ENCODE measurements at places on chromosomes 7 and 10.

- peak; percentile 13 for DNase-seq
Measured at GRCh38 chr7:96067321-96067720, 254.6 kb downstream of the SLC25A13 start.

- no peak for DNase-seq
Measured at GRCh38 chr7:28419716-28420115, 7.4 kb downstream of the CREB5 start.

- DNase-seq = no peak
Measured at GRCh38 chr7:149723082-149723767, 50.2 kb downstream of the ZNF467 start.

DNA sequence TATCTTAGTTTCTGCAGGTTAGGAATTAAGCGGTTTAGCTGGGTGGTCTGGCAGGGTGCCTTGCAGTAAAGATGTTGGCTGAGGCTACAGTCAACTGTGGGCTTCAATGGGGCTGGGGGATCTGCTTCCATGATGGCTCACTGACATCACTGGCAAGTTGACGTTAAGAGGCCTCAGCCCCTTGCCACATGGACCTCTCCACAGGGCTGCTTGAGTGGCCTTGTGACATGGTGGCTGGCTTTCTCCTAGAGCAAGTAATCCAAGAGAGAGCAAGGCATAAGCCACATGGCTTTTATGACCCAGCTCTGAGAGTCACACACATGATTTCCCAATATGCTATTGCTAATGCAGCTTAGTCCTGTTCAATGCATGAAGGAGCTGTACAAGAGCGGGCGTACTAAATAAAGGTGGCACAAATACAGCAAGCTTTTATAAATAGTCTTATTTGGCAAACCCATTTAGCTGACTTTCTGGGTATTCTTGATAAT, 109.1 kb downstream of the SEPTIN7 start:
- DNase-seq = no peak

- no peak for DNase-seq
Measured at GRCh38 chr7:55152516-55152915, 133.7 kb downstream of the EGFR start.

GRCh38 chr7:121576148-121576917, 180.2 kb upstream of the FAM3C start:
- no peak for DNase-seq

DNA sequence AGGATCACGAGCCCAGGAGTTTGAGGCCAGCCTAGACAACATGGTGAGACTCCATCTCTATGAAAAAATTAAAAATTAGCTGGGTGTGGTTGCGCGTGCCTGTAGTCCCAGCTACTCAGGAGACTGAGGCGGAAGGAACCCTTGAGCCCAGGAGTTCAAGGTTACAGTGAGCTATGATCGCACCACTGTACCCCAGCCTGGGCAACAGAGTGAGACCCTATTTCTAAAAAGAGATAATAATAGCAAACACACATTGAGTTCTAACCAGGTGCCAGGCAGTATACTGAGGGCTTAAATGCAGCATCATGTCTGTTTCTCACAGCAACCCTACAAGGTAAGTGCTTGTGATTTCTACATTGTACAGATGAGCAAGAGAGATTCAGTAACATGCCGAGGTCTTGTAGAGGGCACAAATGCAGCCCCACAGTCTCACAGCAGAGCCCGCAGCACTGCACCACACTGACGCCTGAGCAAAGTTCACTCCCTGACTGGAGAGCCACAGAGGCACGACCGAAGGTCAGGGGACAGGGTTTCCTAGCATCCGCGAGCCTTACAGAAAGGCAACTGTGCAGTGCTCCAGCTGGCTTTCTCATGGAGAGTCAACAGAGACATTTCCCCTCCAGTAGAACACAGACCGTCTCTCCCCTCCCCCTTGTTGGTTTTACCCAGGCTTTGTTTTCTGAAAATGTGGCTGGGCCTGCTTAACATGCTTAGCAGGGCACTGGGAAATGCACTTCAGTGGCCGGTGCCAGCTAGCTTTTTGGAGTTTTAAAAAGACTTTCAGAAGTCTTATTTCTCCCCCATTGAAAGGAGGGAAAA, 36.5 kb downstream of the PDSS1 start:
- DNase-seq = no peak

DNA sequence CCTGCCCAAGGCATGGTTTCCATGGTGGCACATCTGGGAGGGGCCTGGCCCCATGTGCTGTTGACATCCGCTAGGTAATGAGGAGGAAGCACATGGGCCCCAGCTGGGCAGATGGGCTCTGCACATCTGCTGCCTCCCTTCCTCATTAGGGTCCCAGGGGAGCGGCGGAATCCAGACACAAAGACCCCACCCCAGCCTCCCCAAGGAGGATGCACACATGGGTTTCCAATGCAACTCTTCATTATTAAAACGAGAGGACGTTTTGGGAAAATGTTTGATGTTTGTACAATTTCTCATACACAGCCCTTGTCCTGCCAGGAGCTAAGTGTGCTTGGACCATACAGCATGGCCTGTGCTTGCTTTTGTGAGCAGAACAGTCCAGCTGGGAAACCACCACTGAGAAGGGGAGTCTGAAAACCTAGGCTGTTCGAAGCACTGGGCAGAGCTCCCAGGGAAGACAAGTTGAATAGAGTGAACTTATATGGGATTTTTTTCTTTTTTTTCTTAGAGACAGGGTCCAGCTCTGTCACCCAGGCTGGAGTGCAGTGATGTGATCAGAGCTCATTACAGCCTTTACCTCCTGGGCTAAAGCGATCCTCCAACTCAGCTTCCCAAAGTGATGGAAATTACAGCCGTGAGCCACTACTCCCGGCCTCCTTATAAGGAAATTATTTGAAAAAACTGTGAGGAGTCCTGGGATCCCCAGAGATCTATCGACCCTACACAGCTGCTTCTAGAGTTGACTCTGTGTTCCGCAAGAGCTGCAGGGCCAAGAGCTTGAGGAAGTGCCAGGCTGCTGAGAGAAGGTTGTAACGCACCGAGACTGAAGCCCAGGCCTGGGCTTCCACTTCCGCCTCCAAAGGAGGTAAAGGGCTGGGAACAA, 23.4 kb downstream of the FAM107B start:
- DNase-seq = no peak

DNA sequence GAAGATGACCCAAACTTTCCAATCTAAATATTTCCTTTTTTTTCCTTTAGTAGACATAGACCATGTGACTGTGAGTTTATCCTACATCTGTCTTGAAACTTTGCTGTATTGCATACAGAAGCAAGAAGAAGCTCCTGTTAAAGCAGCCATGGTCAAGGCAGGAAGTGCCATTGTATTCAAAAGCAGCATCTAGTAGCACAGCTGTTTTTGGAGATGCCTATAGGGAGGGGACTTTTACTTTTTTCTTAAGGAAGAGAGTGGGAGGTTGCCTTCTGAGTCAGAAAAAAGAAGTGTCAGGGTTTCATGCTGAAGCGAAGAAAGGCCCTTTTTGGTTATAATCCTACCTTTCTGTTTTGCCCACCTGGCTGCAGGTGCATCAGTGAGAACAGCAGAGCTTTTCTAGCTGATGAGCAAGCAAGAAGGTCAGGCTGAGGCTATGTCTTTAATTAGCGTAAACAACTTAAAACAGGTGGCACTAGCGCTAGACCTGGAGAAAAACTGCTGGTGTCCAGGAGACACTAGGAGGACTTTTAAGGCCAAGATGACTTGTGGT, 234.1 kb upstream of the AGK start:
- DNase-seq = peak; percentile 97

GRCh38 chr7:154353355-154353767, 301.2 kb downstream of the DPP6 start:
- no peak for DNase-seq

DNA sequence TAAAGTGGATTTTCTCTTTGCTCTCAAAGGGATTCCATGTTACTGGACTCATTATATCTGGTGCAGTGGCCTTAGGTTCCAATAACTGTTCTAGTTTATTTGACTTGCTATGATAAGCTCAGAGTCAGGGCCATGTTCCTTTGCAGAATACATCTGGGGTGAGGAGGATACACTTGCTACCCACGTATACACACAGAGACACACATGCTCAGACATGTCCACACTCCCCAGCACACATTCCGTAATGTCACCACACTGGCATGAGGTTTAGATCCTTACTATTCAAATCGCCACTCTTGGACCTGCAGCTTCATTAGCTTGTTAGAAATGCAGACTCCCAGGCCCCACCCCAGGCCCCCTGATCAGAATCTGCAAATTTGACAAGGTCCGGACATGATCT, 195.3 kb downstream of the BMPER start:
- DNase-seq = no peak

DNA sequence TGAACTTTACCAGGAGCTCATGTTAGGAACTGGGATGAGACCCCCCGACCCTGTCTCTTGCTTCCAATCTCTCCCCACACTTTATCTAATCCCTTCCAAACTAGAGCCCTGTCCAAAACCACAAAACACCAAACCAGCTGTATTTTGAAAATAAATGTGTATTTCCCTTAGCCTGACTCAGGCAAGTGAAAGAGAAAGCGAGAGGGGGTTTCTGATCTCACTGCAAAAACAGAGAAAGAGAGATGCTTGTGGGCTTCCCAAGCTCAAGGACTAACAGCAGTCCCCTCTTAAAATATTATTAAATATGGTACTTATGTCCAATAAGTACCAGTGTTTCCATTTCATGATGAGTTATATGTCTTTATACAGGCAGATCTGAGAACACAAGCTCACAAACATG, 122.0 kb downstream of the AGMO start:
- no peak for DNase-seq

DNA sequence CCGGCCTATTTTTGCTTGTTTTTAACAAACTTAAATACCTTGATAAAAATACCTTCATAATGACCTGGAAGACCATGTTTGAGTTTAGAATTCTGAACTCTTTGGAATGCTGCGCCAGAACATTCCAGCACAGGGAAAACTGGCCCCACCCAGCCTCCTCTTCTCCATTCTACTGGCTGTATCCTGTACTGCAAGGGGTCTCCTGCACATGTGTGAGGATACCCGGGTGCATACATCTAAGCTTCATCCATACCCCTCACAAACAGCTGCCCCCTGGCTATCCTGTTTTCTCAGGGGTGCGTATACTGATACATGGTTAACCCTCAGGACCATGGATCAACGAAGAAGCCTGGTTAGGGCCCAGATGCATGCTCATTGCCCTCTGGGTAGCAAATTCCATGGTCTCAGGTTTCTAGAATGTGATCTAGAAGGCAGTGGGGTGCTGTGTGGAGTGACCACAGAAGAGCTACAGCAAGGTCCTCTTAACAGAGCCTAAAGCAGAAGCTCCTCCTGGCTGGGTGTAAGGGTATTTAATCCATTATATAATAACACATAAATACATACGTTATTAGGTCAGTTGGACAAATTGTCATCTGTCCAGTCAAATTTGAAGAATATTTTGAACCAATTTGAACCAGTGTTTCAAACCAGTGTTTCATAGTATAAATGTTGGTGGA, 26.1 kb downstream of the HACD1 start:
- DNase-seq = no peak

- DNase-seq = peak; percentile 76
Measured at GRCh38 chr7:36670585-36671431, 53.5 kb downstream of the AOAH start.

- DNase-seq = peak; percentile 68
Measured at GRCh38 chr7:37352974-37353948, 95.4 kb downstream of the ELMO1 start.

GRCh38 chr10:90167174-90168064, 466.0 kb downstream of the KIF20B start:
- no peak for DNase-seq

DNA sequence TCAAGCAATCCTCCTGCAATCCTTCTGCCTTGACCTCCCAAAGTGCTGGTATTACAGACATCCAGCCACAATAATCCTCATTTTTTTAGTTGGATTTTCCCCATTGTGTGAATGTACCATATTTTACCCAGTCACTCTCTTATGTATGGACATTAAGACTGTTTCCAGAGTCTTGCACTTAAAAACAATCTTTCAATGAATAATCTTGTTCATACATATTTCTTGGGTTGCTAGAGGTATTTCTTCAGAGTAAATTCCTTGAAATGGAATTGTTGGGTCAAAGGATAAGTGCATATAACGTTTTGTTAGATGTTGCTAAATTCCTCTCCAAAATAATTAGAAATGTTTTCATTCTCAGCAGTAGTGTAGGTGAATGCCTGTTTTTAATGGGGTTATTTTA, 283.1 kb upstream of the KAT6B start:
- no peak for DNase-seq

DNA sequence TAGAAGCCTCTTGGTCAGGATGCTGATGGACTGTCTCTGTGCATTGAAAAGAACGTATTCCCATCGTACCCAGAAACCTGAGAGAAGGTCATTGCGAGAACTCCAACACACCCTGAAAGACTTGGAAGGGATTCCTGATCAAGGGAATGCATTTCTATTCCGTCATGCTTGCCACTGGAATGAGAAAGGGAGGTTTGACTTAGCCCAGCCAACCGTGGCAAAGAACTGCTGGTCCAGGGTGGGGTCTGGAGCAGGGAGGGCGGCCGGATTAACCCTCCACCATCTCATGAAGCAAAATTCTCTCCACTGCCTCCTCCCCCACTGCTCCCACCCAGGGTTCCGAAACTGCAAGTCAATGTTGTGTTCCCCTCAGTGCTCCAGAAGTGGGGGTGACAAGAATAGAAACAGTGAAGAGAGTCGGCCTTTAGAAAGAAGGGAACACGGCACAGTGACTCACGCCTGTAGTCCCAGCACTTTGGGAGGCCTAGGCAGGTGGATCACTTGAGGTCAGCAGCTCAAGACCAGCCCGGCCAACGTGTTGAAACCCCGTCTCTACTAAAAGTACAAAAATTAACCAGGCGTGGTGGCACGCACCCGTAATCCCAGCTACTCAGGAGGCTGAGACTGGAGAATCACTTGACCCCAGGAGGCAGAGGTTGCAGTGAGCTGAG, 137.5 kb upstream of the MGMT start:
- no peak for DNase-seq

GRCh38 chr7:36217961-36218284, 64.9 kb downstream of the EEPD1 start:
- DNase-seq = no peak

DNA sequence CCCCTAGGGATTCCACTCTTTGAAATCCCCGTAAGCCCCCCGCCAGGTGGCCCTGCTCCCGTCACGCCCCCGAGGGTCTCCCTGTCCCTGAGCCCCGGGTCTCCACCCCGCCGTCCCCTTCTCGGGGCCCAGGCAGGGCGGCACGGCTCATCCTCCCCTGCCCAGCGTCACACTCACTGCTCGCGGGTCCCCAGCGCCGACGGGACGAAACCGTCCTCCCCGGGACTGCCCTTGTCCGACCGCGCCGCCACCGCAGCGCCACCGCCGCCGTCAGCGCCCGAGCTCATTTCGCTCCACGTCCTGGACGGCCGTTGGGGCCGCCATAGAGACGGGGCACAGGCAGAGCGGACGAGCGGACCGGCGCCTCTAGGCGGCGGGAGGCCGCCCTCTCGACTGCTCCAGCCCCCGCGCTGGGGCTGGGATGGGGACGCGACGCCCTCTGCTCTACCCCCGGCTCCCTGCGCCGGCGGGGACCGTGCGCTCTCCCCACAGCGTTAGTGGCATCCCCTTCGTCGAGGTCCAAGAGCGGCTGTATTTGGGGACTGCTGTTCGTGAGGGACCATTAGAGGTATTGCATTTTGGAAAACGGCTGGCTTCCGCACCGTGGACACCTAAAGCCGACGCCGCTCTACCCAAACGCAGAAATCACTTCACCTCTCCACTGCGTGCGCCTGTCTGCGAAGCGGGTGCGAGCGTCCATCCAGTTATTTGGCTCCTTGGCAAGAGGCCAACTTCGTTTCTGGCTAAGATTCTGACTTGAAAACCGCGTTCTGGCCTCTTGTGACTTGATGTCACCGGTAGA, at the start of gene EEF1AKMT2:
Gene EEF1AKMT2, minus strand, starts transcription at position 341 of the 802 bp plus-strand sequence. Its CDS starts 54 bp downstream, at position 287.
- peak; percentile 88 for DNase-seq

GRCh38 chr10:91551856-91552255, 81.0 kb downstream of the PPP1R3C start:
- DNase-seq = peak; percentile 56

- no peak for DNase-seq
Measured at GRCh38 chr10:49143249-49143648, 9.4 kb upstream of the FAM170B start.
